GM18507 (cell line): ENCODE measurements at places on chromosomes 3 and 15.

DNA sequence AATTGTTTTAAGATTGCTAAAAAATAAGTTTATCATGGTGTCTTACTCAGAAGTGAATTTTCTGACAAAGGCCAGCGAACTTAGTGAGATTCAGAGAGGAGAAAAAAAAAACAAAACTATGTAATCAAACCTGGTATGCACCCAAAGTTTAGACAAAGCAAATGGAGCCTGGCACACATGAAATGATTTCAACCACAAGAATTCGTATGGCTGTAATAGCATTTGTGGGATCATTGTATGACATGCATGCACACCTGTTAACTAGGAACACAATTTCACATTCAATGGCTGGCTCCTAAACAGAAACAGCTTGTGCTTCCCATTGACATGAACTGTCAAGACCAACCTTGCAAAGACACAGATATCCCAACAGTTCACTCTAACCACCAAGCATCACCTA is 94.6 kb downstream of the ZIC4 start:
- no peak for DNase-seq

GRCh38 chr15:50815958-50816590 is 50.6 kb upstream of the SPPL2A start:
- no peak for DNase-seq

- DNase-seq: peak; percentile 81
These were observed at the start of gene RAB43 for GRCh38 chr3:129121792-129122411. TSS of gene RAB43 (minus strand) at chr3:129121804. CDS start at chr3:129121489, 315 bp downstream.

- DNase-seq: no peak
These were observed 56.1 kb downstream of the CRTC3 start for GRCh38 chr15:90585863-90586262.
